ENCODE measurements at places on chromosomes 7 and 10.

DNA sequence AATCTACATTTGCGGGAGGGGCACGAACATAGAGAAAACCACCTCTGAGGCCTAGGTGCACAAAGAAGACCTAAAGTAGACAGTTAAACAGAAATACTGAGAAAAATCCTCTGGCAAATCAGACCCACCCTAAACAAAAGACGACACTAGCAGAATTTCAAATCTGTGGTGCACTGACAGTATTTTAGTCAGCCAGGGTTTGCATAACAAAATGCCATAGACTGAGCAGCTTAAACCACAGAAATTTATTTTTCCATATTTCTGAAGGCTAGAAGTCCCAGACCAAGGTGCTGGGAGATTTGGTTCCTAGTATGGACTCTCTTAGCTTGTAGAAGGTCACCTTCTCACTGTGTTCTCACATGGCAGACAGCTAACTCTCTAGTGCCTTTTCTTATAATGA is 26.3 kb downstream of the IPMK start:
- DNase-seq: no peak

DNA sequence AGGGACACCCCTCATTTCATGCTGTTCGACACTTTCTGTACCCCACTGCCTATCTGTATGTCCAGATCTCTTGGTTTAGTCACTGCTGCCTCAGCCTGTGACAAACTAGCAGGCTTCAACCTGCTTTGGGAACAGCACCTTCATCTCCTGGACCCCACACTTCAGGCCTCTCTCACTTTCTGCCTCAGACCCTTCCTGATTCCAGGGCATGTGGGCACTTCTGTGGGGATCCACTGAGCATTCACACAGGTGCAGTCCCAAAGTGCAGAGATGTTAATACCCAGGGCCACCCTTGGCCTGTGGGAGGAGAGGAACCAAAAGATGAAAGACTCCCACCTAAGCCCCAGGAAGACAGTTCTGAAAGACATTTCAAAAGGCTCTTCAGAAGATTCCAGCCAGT is 29.4 kb upstream of the C10orf71 start:
- no peak for DNase-seq

DNA sequence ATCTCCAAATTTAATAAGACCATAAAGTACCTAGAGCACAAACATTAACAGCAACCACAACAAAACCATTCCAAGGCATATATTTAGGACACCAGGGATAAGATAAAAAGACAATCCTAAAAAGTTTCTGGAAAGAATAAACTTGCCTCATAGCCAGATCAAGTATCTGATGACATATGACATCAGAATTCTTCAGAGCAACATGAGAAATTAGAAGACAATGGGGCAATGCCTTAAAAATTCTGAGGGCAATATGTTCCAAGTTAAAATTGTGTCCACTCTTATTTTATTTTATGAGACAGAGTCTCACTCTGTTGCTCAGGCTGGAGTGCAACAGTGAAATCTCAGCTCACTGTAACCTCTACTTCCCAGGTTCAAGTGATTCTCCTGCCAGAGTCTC is 2.8 kb downstream of the EFCAB10 start:
- no peak for DNase-seq

DNA sequence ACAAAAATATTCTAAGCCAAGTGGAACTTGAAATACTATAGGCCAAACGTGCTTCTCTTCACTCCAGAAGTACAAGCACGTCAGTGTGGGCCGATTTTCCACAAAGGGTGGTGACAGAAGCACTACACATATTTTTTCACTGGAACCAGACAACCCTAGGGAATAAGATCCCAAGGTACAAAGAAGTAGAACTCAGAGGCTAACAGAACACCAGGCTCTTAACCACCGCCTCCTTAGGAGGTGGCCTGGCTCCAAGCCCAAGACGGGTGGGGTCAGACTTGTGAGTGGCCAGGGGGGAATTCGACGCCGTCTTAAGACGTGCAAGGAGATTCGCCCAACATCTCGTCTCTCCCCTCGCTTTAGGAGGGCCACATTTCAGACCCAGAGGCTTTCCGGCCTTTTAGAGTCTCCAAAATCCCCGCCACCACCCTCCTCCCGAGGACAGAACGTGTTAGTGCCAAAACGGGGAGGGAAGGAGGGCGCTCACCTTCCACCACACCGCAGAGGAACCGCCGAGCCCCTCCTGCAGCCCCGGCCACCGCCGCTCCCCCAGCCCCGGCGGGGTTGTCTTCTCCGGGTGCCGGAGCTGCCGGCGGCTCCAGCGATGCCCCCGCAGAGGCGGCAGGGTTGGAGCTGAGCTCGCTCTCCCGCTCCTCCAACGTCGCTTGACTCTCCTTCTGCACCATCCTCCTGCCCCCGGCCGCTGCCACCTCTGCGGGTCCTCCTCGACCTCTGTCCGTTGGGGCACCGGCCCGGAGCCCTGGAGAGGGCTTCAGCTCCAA is 716 bp downstream of the OGA start:
- peak; percentile 81 for DNase-seq

DNA sequence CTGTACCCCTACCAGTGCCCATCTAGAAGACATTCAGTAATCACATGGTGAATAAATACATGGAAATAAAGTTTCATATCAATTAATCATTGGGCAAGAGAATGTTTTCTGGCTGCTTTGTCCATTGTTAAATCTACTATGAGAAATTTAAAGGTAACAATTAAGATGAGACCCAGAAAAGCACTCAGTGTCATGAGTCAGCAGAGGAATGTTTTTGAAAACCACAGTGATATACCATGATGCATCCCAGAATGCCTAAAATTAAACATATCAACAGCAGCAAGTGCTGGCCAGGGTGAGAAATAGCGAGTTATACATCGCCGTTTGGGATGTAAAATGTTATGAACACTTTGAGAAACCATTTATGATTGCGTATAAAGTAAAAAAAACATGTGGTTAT is 825.3 kb upstream of the C7orf33 start:
- no peak for DNase-seq

DNA sequence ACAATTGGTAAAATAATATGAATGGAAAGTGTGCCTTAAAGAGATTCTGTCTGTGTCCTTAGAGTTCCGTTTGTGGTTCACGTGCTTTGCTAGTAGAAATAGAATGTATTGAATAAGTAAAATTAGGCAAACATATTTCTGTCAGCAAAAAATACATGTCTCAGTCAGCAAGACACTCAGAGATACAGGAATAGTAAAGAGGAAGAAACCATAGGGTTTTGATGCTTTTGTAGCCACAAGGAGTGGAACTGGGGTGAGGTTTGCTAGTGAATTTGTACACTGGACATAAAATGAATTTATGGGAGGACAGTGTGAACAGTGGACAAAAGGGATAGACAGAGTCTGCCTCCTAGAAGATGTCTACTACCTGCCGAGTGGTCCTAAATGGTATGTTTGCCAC is 289.2 kb upstream of the NRP1 start:
- DNase-seq: no peak

- no peak for DNase-seq
These were observed 1.6 kb upstream of the PIK3CG start for GRCh38 chr7:106863274-106863997.

DNA sequence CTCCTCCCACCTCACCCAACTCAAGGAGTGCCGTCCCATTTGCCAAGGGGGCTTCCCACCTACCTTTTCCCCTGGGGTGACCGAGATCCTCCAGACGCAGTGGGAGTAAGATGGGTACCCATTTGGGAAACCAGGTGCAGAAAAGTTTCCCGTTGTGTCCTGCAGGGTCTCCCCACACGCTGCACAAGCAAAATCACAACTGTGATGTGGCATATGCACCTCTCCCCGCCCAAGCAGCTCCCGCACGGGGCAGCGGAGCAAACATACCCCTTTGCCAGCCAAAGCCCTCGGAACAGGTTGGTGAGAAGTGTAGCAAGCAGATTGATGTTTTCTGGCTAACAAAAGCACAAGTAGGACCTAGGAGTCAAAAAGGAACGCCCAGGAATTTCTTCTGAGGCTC is 51.5 kb upstream of the OPALIN start:
- no peak for DNase-seq

GRCh38 chr7:152986376-152986775 is 226.8 kb downstream of the ACTR3B start:
- DNase-seq: no peak

DNA sequence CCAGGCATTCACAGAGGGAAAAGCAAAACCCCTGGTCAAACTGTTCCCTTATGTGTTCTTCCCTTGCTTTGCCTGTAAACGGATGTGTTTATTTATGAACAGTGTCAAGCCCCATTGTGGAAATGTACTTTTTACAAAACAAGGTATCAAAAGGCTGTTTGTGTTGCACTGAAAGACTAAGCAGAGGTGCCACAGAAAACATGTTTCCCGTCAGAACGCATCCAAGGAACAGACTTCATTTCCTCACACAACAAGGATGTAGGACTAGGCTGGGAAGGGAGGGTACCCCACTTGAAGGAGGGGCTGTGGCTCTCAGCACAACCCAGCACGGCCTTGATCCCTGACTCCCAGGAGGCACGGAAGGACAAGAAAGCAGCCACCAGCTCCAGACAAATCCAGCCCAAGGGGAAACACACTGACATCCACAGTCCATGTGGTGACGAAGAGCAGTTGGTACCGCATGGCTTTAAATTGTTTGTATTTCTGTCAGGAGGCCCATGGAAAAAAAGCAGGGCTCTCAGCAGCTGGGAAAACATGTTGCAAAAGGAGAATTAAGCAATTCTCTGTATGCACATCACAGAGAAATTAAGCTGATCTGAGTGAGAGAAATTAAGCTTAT is 85.6 kb downstream of the RNF216 start:
- no peak for DNase-seq

- no peak for DNase-seq
These were observed 34.0 kb upstream of the SLC35B4 start for GRCh38 chr7:134350709-134351108.

DNA sequence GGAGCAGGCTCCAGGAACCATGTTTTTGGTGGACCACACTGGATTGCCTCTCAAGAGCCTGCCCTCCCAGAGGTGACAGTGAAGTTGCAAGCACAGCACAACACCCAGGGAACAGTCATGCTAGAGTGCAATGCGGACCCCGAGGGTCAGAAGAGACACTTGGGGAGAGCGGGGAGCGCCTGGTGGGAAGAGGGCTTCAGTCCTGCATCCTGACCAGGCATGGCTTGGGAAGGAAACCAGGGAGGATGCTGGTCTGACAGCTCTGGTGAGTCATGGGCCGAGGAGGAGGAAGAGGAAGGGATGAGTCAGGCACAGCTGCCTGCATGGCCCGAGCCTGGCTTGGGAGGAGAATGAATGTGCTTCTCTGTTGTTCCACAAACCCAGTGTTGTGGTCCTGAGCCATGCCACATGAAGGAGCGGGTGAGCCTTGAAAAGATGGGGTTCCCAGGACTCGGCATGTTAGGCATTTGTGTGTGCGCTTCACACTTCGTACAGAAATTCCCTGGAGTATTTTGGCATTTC is 29.5 kb upstream of the ANKRD2 start:
- peak; percentile 86 for DNase-seq

DNA sequence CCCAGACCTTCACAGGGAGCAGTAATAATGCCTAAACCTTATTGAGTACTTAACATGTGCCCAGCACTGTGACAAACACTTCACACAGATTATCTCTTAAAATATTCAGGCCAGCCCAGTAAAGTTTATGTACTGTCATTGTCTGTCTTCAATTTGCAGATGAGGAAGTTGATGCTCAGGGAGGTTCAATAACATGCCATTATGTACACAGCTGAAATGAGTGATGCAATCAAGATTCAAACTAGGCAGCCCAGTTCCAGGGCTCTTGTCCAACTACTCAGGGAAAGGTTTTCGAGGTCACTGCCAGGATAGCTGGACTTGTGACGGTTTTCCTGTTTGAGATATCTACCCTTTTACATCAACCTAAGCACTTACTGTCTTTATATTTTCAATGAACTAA is 56.1 kb downstream of the AUTS2 start:
- no peak for DNase-seq

GRCh38 chr10:110513949-110514348 is 16.2 kb downstream of the DUSP5 start:
- DNase-seq: no peak

- no peak for DNase-seq
These were observed 50.0 kb upstream of the WIPI2 start for GRCh38 chr7:5139998-5140397.

- no peak for DNase-seq
These were observed 477.4 kb downstream of the TCERG1L start for GRCh38 chr10:130834170-130834569.

- no peak for DNase-seq
These were observed 4.6 kb downstream of the CDK5 start for GRCh38 chr7:151053096-151053495.

DNA sequence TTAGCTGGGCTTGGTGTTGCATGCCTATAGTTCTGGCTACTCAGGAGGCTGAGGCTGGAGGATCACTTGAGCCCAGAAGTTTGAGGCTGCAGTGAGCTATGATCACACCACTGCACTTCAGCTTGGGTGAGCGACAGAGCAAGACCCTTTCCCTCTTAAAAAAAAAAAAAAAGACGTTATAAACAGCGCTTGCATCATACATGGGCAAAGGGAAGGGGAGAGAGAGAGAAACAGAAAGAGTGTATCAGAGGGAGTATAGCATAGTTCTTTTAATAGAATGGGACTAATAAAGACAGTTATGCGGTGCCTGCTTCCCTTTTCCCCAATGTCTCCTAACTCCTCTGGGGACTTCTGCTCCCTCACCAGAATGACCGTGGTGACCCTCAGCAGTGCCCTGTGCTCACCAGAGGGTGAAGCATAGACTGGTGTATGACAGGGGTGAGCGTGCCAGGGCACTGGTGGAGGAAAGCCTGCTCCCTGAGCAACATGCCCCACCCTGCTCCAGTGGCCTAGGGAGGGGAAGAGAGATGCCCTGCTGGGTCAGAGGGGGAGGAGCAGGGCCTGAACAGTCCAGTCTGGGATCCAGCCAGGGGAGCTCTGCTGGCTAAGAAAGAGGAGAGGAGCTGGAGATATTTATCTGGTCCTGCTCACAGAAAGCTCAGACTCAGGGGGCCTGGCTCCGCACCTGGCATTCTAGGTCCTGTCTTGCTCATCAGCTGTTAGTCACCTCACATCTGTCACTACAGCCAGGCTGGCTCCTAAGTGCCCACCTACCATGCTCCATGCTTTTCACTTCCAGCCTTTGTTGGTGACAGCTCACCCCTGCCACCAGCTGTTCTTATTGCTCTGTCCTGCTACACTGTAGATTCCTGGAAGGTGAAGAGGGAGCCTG is 2.2 kb downstream of the PDZD7 start:
- no peak for DNase-seq

- no peak for DNase-seq
These were observed 22.0 kb downstream of the ITGB8 start for GRCh38 chr7:20352573-20353306.

GRCh38 chr10:109974504-109975191 is 33.1 kb upstream of the ADD3 start:
- DNase-seq: no peak

GRCh38 chr10:1070919-1071318 is 14.7 kb downstream of the WDR37 start:
- no peak for DNase-seq

- DNase-seq: no peak
These were observed 40.9 kb upstream of the FRMD4A start for GRCh38 chr10:14371581-14371980.

GRCh38 chr10:49768329-49768728 is 6.2 kb upstream of the OGDHL start:
- DNase-seq: no peak

DNA sequence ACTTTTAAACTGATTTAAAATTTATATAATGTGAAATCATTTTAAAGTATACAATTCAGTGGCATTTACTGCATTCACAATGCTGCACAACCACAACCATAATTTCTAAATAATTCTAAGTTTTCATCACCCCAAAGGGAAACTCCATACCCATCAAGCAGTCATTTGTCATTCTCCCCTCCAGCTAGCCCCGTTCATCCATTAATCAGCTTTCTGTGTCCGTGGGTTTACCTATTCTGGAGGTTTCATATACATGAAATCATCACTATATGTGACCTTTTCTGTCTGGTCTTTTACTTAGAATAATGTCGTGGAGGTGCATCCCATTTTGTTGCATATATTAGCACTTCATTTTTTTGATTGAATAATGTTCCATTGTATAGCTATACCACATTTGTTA is 214.1 kb downstream of the ADK start:
- no peak for DNase-seq

Measured in fibroblast of skin of left biceps (primary cell).